ENCODE measurements at places on chromosomes 5 and 9. TPM values are rescaled to one million over a fixed set of nuclear protein-coding genes. Genes with fewer than 3 reads are reported as not detected.

DRD1 gene
- total RNA-seq = 0.08 TPM

CERT1 gene
- 22.5 TPM for total RNA-seq

PFN3 gene
- not detected for total RNA-seq

PIP5K1B gene
- not detected for total RNA-seq

TAF7 gene
- 73.4 TPM for total RNA-seq

ANKRD33B gene
- 11.0 TPM for total RNA-seq
